BJ (cell line): ENCODE measurements at places on chromosomes 2 and 18. TPM values are rescaled to one million over a fixed set of nuclear protein-coding genes. Genes with fewer than 3 reads are reported as not detected.

DNA sequence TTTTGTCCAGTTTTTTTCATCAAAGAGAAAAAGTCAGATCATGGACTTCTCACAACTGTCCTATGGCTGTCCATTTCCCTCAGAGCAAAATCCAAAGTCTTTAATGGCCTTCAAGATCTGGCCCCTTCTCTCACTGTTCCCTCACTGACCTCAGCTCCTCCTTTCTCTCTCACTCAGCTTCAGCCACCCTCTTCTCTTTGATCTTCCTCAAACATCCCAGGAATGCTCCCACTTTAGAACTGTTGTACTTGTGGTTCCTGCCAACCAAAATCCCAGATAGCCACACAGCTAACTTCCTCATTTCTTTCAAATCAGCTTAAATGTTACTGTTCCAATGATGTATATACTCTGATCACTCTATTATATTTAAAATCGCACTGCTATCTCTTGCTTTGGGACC is 82.9 kb downstream of the NUP35 start:
- DNase-seq = no peak

- no peak for DNase-seq
These were observed 964 bp upstream of the GALNT3 start for GRCh38 chr2:165795011-165795410.

GRCh38 chr2:236823041-236823629 is 253.5 kb downstream of the ACKR3 start:
- DNase-seq = no peak

GRCh38 chr2:100145893-100146656 is 3.7 kb upstream of the AFF3 start:
- DNase-seq = no peak

DNA sequence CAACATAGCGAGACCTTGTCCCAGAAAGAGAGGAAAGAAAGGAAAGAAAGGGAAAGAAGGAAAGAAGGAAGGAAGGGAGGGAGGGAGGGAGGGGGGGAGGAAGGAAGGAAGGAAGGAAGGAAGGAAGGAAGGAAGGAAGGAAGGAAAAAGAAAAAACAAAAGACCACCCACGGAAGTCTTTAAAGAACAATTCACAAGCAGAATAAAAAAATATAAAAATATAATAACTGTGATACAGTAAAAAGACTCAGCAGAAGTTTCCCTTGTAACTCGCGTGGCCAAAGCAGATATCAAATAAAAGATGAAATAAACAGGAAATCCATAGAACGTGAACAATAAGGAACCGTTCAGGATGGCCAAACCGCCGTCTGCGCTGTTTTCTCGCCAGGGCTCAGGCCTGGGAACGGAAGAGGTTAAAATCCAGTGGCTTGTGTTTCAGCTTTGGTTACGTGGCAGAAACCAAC is 1.2 kb upstream of the SLC1A4 start:
- DNase-seq = peak; percentile 57

DNA sequence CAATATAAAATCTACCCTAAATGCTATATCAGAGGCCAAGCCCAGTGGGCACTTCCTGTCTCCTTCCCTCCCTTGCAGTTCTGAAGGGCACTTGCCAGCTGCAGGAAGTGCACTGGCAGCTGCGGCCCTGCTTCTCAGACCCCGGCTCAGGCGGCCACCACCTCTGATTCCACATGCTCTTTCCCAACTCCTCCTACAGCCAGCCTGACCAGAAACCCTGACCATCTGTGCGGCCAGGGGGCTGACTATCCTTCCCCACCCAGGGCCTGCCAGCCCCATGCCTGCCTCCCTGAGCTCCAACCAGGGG is 88.6 kb downstream of the ZBTB7C start:
- no peak for DNase-seq

DNA sequence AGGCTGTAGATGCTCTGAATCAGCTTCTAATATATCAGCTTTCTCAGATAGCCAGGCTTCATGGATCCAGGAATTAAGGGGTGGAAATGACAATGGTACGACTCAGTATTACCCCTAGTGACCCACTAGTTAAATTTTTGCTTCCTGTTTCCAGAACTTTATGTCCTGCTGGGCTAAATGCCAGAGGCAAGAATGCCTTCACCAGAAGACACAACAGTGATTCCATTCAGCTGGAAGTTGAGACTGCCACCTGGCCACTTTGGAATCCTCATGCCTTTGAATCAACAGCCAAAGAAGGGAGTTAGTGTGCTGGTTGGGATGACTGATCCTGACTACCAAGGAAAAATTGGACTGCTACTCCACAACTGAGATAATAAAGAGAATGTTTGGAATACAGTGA is 239.1 kb downstream of the ASXL3 start:
- peak; percentile 14 for DNase-seq

Gene RGPD3
- 0.02 and 0.10 TPM in 2 replicates for polyA plus RNA-seq

GRCh38 chr2:127563458-127564428 is 28.3 kb downstream of the MYO7B start:
- no peak for DNase-seq

DNA sequence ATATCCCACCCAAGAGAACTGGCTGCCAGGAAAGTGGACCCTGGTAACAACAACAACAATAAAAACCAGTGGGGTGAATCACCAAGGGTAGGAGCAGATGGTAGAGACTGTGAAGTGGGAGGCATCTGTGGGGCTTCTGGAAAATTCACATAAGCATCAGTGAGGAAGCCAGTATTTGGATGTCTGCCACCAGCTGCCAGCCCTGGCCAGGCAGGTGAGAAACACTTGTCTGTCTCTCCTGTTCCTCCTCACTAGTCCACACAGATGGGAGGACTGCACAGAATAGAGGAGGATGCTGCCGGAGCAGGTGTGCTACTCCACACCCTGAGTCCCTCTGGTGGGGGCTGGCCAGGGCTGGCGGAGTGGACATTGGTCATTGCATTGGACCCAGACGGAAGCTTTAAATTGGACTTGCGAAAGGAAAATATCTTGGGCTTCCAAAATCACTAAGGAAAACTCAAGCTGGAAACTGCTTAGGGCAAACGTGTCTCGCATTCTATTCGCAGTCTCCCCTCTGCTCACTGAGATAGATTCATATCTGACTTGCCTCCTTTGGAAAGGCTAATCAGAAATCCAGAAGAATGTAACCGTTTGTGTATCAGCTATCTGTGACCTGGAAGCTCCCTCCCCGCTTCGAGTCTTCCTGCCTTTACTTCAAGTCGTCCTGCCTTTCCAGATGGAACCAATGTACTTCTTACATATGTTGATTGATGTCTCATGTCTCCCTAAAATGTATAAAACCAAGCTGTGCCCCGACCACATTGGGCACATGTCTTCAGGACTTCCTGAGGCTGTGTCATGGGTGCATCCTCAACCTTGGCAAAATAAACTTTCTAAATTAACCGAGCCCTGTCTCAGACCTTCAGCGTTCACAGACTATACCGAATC is 69.1 kb downstream of the NAB1 start:
- DNase-seq = no peak

Gene CENPA
- 14.7 and 18.9 TPM in 2 replicates for polyA plus RNA-seq

DNA sequence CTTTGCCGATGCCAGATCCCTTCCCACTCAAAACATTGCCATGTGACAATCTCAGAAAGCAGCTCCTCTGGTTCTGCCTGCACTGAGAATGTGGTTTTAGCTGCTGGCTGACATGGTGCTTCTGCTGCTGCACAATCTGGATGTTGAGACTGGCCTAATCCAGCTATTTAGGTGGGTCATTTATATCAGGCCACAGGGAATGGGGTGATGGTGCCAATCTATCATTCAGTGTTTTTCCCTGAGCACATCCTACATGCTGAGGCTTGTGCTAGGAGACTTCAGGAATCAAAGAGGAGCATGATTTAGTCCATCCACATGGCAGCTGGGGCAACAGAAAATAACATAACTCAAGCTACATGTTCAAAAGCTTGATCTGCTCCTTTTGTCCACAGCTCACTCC is 144.7 kb downstream of the CYRIA start:
- DNase-seq = no peak

DNA sequence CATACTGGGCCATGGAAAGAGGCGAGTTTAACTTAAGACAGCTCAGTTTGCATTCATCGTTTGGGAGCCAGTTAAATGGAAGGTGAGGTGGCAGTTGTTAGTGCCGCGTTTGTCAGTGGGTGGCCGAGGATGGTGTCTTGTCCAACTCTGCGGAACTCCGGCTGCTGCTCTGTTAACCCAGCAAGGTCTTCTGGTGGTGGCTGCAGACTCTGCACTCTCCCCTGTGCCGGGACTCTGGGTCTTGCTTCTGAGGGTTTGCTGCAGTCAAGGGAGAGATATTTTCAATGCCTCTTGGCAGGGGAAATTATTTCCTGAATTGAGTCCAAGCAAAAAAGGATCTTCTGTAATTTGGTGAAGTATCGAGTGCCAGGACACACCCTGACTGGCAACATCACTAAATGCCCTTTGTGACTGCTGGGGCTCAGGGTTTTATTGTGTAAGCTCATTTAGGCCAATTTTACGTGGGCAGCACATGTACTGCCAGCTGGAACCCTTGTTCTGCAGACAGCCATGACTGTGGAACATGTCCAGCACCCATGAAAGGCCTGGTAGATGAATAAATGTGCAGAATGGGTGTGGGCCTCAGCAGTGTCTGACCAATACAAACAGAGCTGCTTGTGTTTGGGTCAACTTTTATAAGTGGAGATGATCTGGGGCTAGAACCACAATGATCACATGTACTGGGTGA is 58.1 kb downstream of the IL1R2 start:
- no peak for DNase-seq

DNA sequence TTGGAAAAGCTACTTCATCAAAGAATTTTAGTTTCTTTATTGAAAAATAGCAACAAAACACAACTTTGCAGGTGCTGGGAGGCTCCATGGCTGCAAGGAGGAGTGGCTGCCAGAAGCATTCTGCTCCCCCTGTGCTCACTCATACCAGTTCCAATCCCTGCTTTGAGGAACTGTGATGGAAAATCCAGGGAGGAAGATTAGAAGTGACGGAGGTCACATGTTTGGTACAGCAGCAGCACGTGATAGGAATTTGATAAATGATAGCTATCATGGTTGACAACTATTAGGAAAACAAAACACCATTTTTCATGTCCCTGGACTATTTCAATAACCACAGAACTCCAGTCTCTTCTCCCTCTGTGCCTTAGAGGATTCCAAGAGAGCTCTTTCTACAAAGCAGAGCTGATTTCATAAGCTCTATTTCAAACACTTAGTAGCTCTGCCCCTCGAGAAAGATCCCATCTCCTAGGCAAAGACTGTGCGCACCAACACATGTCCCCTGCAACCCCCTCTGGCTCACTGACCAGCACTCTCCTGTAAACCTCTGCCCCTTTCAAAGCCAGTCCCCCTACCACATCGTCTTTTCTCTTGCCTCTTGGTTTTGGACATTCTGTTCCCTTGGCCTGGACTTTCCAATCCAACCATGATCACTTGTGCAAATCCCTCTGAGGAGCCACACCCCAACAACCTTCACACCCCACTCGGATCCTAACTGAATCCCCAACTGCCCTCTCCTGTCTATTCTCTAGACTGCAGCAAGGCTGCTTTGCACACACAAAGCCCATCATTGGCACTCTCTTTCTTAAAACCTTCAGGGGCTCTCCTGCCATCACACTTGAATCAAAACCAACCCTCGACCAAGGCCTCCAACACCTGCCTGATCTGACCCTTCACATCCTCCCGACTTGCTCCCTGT is 352.4 kb upstream of the PKDCC start:
- DNase-seq = no peak

GRCh38 chr2:190696792-190697398 is 48.0 kb downstream of the NAB1 start:
- DNase-seq = no peak

DNA sequence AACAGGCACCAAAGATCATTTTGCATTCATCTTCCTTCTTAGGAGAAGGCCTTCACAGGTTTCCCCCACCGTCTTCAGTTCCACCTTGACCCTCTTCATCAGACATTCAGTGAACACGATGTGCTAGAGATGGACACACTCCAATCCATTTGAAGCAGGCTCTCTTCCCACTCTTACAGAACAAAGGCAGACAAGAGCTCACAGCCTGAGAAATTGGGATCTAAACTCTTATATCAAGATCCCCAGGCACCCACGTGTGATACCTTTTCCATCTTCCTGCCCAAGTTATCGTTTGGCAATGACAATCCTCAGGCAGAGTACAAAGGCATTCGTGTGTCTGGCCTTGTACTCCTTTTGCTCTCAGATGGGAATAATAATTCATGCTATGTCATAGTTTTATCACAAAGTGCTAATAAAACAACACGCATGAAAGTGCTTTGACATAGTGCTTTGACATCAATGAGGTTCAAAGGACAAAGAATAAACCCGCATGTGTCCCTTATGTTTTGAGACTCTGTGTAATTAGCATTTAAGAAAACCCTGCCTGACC is 369.3 kb upstream of the KLHL29 start:
- no peak for DNase-seq

DNA sequence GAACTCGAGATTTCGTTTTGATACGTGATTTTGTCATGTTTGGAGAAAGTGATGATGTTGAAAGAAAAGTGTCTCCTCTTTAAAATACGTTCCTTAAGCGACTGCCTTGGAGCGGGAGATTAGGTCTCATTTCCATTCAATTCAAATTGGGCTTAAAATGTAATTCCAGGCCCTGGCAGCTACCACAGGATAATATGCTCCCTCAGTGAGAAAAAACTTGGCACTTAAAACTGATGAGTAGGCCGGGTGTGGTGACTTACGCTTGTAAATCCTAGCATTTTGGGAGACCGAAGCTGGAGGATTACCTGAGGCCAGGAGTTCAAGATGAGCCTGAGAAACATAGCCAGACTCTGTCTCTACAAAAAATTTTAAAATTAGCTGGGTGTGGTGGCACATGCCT is 146.3 kb upstream of the L3MBTL4 start:
- DNase-seq = no peak

GRCh38 chr2:19720306-19720705 is 181.5 kb downstream of the TTC32 start:
- no peak for DNase-seq

Gene ZAP70
- polyA plus RNA-seq = 0.10 and 0.16 TPM in 2 replicates

Gene WDR7
- polyA plus RNA-seq = 4.9 and 9.7 TPM in 2 replicates

DNA sequence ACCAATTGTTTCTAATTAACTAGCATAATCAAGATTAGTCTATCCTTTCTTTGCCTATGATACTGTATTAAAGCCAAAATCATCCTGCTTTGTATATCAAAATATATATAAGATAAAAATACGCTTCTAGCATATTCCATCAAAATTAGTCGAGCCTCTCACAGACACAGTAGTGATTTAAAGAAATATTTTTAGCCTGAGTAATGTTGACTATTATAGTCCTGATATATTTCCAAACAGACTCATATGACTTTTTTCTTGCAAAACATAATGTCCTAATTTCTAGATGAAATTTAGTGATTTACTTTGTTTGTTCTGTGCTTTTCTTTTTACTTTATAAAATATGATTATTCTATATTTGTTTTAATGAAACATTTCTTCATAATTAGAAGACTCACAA is 30.9 kb downstream of the FAP start:
- no peak for DNase-seq

DNA sequence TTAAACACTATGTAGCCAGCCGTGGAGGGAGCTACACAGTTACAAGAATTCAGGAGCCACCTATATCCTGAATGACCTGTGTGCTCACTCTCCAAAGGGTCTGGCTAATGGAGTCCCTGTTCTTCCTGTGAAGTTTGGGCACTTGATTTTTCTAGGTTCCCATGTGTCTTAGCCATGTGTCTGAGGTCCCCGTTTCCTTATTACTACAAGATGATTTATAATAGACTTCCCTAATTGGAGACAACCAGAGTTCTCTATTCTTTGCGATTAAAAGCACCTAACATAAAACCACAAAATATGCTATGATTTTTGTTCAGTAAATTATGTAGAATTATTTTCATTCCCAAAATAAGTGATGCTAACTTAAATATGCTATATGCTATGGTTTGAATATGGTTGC is 83.4 kb downstream of the PDK1 start:
- DNase-seq = no peak

Gene INPP4A
- polyA plus RNA-seq = 13.7 and 21.0 TPM in 2 replicates

Gene TNFAIP6
- polyA plus RNA-seq = 2.1 and 4.5 TPM in 2 replicates

Gene DPP10
- not detected in 2 replicates for polyA plus RNA-seq

Gene SKOR2
- polyA plus RNA-seq = not detected in 2 replicates

Gene DHRS9
- polyA plus RNA-seq = not detected in 2 replicates
